ENCODE measurements at places on chromosomes 12 and 14. TPM values are rescaled to one million over a fixed set of nuclear protein-coding genes. Genes with fewer than 3 reads are reported as not detected.

The HECTD4 gene
- total RNA-seq: 22.7 TPM

The CLEC4A gene
- total RNA-seq: 0.50 TPM

The PRPF40B gene
- 15.3 TPM for total RNA-seq

The AQP5 gene
- not detected for total RNA-seq

The INHBE gene
- total RNA-seq: 8.7 TPM

The SAMD15 gene
- 1.9 TPM for total RNA-seq

The POTEM gene
- not detected for total RNA-seq

The ALDH1L2 gene
- 15.0 TPM for total RNA-seq

The B4GALNT1 gene
- total RNA-seq: 0.48 TPM

The TBK1 gene
- 21.0 TPM for total RNA-seq
